NCI-H1436 (cell line): ENCODE measurements at places on chromosomes 1 and 21.
A peak's percentile ranks its signal among the peaks of the same experiment; 100 is the strongest.

GRCh38 chr1:191857600-191857999 is 300.7 kb upstream of the RGS18 start:
- DNase-seq = no peak

DNA sequence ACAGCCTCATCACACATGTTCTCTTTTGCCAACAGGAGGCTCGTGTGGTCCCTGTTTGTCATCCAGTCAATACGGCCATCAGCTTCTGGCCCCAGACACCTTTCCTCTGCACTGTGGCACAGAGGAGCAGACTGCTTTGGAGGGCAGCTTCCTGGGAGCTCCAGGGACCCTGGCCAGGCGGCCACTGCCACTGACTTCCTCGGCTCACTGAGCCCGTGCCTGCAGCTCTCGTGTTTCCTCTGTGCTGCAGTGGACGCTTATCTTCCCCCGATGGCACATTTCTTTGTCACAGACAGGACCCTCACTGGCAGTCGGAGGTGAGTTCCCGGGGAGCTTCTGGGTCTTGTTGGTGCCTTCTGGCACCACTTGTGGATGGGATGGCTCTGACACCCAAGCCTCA is 67.0 kb upstream of the DIRAS3 start:
- no peak for DNase-seq

DNA sequence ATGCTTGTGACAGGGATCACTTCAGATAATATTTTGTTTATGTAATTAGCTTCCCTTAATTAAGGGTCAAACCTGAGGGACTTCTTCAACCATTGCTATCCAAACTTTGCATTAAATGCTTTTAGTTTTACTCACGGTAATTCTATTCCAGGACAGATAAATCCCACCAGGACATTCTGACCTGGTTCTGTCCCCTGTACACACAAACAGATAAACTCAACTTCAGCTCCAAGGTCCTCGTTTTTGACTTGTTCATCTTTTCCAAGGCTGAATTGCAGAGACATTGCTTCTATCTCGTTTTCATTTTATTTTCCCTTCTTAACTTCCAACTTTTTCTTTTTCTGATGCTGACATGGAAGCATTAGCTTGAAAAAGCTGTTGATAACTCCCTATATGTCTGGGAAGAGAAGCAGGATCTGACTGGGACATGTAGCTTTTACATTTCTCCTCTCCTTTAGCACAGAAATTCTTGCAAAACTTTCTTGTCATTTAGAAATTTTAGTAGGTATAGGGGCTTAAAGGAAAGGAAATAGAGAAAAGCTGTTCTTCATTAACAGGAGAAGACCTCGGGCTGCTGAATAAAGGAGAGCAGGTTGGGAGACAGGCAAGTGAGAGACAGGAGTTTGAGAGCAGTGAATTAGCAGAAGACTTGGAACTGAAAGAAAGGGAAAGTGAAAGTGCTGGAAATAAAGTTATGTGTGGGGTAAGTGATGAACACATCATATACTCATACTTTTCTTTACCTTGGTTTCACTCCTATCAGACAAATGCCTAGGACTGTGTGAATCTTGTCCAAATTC is 231.7 kb upstream of the B3GALT2 start:
- DNase-seq = no peak

DNA sequence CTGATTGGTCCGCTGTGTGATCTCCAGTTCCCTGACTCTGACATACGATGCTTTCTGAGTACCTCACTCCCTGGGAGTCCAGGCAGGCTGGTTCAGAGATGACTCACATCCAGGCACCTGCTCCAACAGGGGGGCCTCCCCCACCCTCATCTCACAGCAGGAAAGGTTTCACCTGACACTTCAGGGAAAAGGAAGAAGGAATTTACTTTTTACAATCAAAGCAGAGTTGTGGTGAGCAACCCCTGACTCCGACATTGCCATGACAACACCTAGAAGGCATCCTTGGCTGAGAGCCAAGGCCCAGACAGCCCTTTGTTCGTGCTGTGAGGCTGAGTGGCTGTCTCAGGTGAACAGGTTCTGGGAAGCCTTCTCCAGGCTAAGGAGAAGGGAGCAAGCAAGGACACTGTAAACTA is 164.6 kb upstream of the GJB5 start:
- DNase-seq = peak; percentile 89

DNA sequence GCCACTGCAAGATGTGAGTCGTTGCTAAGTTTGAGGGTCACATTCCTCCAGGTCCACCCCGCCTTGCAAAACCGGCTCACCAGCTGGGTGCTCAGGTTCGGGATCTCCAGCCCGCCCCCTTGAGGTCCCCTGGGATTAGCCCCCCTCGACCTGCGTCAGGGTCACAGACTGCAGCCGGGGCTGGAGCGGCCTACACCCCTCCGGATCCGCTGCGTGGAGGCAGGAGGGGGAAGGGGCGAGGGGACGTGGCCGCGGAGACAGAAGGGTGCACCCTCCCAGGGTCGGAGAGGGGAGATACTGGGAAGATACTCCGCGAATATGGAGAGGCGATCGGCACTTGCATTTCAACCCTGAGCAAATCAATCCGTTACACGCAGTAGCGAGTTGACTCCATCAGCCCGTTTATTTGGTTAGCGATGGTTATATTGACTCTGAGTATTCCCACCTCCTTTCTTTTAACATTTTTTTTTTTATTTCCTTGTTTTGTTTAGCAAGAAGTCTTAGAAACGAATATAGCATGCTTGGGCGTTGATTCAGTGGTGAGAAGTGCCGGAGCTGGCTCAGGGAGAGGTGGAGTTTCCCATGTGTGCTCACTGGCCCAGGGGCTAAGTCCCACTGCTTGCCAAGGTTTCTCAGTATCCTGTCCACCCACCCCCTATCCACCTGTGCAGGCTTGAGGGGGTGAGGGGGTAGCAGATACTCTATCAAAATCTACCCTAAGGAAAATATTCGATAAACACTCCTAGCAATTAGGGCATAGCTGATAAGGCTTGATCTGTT is 997 bp downstream of the IFNAR2 start:
- no peak for DNase-seq

GRCh38 chr1:3668148-3668547 is 15.8 kb downstream of the TP73 start:
- no peak for DNase-seq

- no peak for DNase-seq
Measured at GRCh38 chr1:11701551-11701961, 10.0 kb downstream of the DRAXIN start.

GRCh38 chr21:32590130-32590529 is 4.8 kb upstream of the TCP10L start:
- no peak for DNase-seq

DNA sequence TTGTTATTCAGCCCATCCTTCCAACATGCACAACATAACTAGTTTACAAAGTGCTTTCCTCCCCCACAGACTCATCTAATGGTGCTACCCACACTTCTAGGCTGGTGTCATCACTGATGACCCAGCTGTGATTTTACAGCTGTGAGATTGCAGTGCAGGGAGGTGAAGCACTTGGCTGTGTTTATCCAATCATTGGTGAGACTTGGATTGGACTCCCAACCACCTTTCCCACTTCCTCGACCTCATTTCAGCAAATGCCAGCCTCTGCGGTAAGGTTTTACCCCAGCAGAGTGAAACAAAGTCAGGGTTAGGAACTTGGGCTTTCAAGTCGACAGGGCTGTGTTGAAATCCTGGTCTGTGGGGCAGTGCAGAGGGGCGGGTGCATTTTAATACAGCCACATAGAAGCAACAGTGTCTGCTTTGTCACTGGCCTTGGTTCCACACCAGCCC is 22.1 kb downstream of the ECHDC2 start:
- DNase-seq = no peak

DNA sequence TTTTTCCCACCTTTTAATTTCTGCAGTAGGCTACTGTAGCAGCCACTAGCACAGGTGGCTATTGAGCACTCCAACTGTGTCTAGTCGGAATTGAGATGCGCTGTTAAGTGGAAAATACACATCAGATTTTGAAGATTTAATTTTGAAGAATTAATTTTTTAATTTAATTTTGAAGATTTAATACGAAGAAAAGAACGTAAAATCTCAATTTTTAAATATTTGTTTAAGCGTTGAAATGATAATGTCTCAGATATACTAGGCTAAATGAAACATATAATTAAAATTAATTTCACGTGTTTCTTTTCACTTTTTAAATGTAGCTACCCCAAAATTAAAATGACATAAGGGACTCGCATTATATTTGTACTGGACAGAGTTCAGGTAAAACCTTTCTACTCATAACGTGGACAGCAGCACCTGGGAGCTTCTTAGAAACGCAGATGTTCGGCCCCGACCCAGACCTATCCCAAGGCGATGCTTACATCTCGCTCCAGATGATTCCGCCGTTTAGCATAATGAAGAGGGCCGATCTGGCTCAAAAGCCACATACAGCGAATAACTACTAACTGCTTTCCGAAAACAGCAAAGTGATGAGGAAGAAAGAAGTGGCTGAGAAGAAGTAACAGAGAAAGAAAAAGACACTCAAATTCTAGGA is 717 bp downstream of the CRYZL1 start:
- DNase-seq = peak; percentile 10

- DNase-seq = no peak
Measured at GRCh38 chr1:47587891-47588582, 150.2 kb downstream of the FOXD2 start.

- DNase-seq = no peak
Measured at GRCh38 chr21:45000637-45001133, 60.9 kb downstream of the SLX9 start.

DNA sequence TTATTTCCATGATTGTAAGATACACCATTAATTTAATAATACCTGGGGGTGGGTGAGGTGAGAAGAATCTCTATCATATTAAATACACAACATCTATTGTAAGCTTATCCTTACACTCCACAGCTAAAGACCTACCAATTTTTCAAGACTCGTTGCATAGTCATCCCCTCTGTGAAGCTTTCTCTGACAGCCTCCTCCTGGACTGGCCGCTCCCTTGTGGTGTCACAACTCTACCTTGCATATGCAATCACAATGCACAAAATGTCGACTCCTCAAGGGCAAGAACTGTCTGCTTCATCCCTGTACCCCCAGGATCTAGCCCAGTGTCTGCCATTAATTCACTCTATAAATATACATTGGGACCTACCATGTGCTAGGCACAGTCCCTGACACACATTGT is 2.4 kb upstream of the PTGFRN start:
- DNase-seq = no peak

DNA sequence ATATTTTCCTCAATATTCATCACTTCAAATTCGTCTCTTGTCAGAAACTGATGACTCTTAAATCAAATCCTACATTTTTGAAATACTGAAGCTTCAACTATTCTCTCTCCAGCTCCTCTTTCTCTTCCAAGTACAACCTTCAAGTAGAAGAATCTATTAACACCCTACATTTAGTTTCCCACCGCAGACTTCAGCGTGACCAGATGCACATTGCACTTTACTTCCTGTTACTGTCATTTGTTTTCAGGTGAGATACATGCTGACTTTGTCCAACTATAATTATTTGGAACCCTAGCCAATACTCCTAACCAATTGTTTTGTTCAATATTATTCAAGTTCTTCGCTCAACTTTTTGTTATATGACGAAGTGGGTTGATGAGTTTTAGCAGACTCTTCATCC is 116.0 kb downstream of the MRPL39 start:
- DNase-seq = no peak

- DNase-seq = no peak
Measured at GRCh38 chr1:10400013-10400412, 1.1 kb downstream of the PGD start.

GRCh38 chr1:156128654-156129597 is 14.4 kb downstream of the LMNA start:
- no peak for DNase-seq

- no peak for DNase-seq
Measured at GRCh38 chr1:221276896-221277409, 397.7 kb downstream of the HLX start.

GRCh38 chr1:200037904-200038303 is 10.4 kb downstream of the NR5A2 start:
- DNase-seq = no peak

DNA sequence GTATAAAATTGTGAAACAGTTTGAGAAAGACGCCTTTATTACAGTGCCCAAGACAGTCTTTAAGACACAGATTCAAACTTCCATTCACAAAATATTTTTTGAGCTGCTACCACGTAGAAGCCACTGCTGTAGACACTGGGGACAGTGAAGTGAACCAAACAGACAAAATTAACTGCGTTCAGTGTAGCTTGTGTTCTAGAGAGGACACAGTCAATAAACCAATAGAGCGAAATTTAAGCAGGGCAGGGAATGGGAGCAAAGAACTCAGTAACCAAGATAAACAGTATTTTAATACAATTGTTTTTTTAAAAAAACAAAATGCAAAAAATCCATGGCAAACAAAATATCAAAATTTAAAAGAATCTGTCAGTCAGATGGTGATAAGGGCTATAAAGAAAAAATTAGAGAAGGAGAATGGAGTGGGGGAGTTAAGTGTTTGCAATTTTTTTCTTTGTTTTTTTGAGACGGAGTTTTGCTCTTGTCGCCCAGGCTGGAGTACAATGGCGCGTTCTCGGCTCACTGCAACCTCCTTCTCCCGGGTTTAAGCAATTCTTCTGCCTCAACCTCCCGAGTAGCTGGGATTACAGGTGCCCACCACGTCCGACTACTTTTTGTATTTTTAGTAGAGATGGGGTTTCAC is 719 bp upstream of the PARS2 start:
- DNase-seq = no peak

- DNase-seq = no peak
Measured at GRCh38 chr1:12001249-12001917, 17.9 kb upstream of the MIIP start.

DNA sequence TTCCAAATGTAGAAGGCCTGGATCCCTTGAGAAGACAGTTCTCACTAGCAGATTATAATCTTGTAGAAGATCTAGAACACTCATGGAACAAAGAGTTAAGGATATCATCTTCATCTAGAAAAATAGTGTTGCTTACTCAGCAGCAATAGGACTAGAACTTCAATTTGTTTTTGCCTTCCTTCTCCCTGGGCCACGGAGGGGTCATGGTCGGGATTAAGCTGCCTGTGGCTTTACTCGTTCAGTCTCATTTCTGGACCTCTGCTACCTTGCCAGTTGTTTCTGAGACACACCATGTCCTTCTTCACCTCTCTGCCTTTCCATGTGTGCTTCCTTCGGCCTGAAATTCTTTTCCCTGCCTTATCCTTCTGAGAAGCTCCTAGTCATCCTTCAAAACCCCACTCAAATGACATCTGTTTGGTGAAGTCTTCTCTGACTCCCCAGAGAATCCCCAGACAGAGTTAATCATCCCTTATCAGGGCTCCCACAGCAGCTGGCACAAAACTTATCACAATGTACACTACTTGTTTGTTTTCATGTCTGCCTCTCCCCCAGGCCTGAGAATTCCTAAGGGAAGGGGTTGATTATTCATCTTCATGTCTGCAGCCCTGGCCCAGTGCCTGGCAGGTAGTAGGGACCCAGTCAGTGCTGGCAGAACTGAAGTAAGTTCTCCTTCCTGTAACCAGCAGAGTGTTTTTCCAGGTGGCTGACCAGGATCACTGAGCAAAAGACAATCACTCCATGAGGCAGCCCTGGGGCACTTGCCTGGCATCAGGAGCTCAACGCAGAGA is 15.5 kb upstream of the SNX27 start:
- DNase-seq = no peak
